ENCODE measurements at places on chromosomes 1 and 21. TPM values are rescaled to one million over a fixed set of nuclear protein-coding genes. Genes with fewer than 3 reads are reported as not detected.

ZBTB8A gene
- not detected for polyA plus RNA-seq

- DNase-seq, result no peak
These were observed 81.0 kb upstream of the VAV3 start for GRCh38 chr1:108046026-108046425.

LCE1F gene
- polyA plus RNA-seq, result not detected

- peak; percentile 39 for DNase-seq
These were observed 33.4 kb upstream of the TENT5B start for GRCh38 chr1:27045973-27046558.

SAMSN1 gene
- 4.8 TPM for polyA plus RNA-seq

- no peak for DNase-seq
These were observed 26.9 kb downstream of the ZYG11B start for GRCh38 chr1:52753169-52753568.

GRCh38 chr1:78240755-78241154, 195.0 kb downstream of the GIPC2 start:
- no peak for DNase-seq

DNA sequence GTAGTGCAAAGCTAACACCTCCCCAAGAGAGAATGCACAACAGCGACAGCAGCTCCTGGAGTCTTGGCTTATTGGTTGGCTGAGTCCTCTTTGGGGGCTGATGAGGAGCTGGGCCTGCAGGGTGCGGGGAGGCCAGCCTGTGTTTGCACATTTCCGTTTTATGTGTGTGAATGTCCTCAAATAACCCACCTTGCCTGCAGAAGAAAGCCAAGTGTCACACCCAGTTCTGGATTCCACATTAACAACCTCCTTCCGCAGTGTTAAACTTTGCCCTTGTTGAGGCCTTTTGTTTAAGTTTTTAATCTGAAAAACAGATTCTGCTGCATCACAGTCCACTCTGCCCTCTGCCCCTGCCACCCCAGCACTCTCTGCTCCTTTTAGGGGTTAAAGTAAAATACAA, 274.5 kb downstream of the TM2D1 start:
- no peak for DNase-seq

DNA sequence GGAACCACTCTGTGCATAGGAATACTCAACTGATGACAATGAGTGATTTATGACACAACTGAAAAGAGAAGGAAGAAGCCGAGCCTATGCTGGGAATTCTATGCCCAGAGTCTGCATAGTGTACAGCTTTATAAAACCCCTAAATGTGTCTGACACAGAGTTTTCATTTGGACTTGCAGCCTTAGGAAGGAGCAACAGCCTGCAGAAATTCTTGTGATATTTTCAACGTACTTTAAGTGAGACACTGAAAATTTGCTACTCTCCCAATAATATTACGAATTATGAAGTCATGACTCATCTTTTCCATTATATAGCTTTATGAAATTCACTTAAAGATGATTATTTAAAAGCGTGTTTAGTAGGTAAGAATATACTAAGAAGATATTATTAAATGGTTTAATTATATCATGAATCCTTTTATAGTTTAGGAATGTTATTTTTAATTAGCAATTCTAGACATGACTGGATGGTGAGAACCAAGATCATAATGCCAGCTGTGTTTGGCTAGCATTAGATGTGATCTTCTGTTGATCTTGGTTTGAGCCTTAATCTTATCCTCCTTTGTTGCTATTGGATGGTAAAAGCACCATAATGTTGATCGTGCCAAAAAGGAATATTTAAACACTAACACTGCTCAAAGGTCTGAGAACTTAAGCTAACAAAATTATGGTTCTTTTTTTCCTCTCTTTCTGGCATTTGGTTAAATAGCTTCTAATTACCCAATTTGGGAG, 785.1 kb upstream of the ADGRL4 start:
- no peak for DNase-seq

DNA sequence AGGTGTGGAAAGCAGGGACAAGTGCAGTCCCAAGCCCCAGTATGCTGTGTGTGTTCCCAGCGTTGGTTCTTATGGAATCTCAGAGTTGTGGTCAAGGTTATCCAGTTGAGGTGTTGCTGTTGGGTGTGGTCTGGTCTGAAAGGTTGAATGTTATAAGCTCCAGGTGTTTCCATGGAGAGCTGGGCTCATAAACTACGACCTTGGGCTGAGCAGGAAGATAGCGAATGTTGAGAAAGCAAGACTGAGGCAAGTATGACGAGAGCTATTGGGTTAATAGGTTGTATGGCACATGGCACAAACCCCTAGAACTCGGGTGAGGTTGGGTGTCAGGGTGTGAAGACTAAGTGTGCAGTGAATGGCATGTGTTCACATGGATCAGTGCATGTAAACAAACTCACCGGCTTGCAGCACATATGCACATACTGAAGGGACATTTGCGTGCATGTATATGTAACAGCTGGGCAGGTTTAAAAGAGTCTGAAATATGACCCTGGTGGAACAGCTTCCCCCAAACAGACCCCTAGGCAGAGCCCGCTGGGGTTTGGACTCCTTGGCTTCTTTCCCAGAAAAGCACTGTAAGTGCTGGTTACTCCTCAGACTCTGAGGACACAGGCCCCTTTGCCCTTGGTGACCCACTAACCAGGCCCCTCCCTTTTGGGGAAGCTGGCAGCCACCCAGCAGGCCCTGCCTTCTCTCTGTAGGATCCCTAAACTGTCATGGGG, 117.5 kb downstream of the NAV1 start:
- no peak for DNase-seq

DNA sequence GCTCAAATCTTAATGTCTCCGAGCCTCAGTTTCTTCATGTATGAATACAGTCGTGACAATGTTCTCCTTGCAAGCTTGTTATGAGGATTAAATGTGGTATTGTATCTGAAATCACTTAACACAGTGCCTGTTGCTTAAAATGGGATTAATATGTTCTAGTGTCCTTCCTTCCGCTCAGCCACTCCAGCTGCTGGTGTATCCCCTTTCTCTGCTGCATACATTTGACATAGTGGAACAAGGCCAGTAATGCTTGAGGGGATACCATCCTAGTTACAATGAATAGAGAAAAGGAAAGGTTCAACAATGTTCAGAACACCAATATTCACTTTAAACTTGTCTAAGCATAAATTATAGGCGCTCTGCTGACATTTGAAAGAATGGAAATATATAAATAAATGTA, 64.0 kb downstream of the PROX1 start:
- DNase-seq, result no peak

HES2 gene
- not detected for polyA plus RNA-seq

DNA sequence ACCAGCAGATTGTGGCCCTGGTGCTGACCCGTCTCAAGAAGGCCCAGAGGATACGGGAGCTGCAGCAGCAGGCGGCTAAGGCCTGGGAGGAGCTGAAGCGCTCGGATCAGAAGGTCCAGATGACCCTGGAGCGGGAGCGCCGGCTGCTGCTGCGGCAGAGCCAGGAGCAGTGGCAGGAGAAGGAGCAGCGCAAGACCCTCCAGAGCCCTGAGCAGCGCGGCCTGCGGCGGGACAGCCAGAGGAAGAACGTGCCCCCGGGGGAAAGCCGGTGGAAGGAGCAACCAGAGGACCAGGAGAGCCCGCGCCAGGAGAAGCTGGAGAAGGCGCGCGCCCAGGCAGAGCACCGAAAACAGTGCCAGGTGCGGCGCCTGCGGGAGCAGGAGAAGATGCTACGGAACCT, 1.0 kb downstream of the CCDC185 start:
- no peak for DNase-seq

IGSF8 gene
- 49.9 TPM for polyA plus RNA-seq

NHLH1 gene
- polyA plus RNA-seq, result not detected

GRCh38 chr21:45384656-45385548, 20.1 kb upstream of the COL18A1 start:
- DNase-seq, result no peak

GRCh38 chr1:185152187-185152767, 4.5 kb downstream of the TRMT1L start:
- no peak for DNase-seq

DNA sequence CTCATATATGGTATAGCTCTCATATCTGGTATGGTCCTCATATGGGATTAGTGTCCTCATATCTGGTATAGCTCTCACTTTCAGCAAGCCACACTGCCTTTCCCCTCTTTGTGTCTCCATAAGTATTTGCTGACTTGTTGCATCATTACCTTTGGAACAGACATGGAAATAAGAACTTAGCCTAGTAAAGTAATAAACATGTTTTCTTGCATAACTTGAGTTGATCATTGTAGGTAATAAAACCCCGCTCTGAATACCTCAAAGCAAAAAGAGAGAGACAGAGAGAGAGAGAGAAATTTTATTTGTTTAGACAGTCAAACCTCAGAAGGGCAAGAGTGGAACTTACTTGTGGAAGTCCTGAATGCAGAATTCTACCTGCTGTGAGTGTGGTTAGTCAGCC, 170.3 kb downstream of the GREM2 start:
- DNase-seq, result no peak

FAM177B gene
- polyA plus RNA-seq, result 85.8 TPM

BARHL2 gene
- polyA plus RNA-seq, result not detected

DNA sequence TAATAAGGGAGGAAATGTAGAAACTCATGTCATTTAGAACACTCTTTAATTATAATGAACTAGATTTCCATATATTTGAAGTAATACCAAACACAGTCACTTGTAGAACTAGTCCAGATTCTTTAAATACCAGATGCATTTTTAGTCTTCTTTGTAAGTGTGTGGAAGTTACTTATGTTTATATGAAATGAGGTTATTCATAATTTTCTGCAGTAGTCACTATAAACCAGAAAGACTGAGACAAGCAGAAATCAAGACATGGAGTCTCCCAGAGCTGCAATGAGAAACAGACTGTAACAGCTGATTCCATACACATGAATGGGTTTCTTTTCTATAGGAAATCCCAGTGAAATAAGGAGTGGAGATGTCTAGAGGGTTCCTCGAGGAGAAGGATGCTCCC, 216.6 kb upstream of the ZP4 start:
- DNase-seq, result no peak

ELAPOR1 gene
- 0.65 TPM for polyA plus RNA-seq

CRP gene
- not detected for polyA plus RNA-seq

GRCh38 chr1:59692591-59692990, 122.2 kb upstream of the HOOK1 start:
- peak; percentile 72 for DNase-seq

GPR25 gene
- 0.29 TPM for polyA plus RNA-seq

DNA sequence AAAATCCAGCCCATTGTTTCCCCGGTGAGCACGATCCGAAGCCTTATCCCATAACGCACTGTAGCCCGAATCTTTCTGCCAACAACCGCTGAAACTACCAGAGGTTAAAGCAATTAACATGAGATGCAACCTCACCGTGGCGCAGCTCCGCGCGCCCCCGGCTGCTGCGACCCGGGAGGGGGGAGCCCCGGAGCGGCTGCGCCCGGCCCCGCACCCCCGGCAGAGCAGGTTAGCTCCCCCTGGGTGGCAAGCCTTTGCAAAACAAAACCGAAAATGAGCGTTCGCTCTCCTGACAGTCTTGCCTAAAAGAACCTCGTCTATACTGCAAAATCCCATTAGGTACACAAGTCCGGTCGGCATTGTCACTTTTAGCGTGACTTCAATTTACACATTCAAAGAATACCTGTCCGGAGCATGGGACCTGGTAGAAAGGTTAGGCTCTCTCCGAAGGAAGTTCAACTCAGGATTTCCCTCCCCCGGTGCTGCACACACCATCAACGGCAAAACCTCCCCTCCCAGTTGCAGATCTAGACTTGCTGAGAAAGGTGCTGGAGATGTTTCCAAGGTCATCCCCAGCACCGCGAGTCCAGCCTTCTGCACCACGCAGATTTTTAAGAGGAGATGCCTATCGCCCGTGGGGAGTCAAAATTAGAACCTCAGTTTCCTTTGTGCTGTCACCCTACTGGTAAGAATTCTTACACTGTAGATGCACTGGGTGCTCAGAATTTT, 107.5 kb downstream of the ZNF281 start:
- DNase-seq, result peak; percentile 71

GPR3 gene
- polyA plus RNA-seq, result not detected

- DNase-seq, result no peak
These were observed 158.6 kb upstream of the TMEM51 start for GRCh38 chr1:14994841-14995437.

GRCh38 chr1:46474570-46474969, 15.1 kb upstream of the DMBX1 start:
- no peak for DNase-seq

DNA sequence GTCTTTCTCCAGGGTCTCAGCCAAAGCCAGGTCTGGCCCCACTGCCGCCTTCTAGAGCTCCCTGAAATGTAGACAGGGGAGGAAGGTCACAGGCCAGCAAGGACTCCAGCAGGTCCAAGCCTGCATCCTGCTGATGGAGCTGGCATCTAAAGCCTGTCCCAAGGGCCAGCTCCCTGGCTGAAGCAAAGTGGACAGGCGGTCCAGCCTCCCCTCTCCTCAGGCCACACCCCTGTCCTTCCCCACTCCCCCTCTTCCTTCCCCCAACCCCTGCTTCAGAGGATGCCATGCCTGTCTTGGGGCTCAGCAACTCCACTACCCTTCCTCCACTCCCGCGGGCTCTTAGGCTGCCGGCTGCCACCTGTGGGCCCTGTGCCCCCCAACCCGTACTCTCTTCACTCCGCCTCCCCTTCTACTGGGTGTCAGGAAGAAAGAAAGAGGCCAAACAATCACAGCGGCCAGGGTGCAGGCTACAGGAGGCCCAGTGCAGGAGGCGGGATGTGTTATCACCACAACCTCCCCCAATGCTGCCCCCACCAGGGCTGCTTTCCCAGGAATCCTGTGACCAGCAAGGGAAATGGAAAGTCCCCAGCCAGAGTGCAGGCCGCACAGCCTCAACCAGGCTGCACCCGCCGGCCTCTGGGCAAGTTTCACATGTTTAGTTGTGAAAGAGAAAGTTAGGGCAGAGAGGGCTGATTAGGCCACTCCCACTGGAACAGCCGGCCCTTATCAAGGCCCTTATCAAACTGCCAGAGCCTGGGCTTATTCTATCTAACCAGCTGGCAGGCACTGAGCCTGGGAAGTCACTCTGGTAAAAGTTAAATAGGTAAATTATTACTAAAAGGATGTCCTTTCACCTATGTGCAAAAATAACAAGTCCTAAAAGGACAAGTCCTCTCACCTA, 34.1 kb downstream of the ACOT7 start:
- DNase-seq, result peak; percentile 27

DNA sequence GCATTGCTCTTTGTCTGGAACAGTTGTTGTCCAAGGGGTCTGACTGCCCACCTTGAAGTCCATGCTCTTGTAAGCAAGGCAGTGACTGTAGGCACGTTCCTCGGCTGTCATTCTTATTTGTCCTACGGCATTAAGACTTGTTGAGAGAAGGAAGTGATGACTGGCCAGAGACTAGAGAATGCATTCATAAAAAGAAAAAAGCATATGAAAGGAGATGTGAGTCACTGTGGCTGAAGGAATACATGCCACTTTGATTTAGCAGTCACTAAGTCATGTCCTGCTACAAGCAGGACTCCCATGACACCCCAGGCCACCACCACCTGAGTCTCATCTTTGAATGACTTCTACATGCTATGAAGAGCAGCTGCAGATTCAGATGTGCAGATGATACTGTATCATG, 50.5 kb downstream of the CNN3 start:
- no peak for DNase-seq

DNA sequence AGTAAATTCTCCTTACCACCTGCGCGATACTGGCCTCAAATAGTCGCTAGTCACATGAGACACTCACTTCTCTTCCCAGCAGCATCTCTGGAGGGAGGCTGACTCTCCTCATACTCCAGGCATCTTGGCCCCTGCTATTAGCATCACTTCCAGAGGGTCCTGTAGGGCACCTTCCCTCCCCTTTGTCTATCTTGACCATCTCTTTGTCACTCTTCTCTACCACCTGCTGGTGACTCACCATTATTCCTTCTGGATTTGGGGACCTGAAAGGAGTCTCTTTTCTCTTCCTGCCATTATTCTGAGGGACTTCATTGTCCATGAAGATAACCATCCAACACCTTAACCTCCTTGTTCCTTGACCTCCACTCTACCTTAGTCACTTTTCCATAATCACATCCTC, 31.7 kb upstream of the GPR37L1 start:
- DNase-seq, result no peak

GRCh38 chr1:166766942-166767341, 72.3 kb upstream of the POGK start:
- no peak for DNase-seq

Data from naive B cell (primary cell).